ENCODE measurements at places on chromosomes 11 and 22. TPM values are rescaled to one million over a fixed set of nuclear protein-coding genes. Genes with fewer than 3 reads are reported as not detected.

DNA sequence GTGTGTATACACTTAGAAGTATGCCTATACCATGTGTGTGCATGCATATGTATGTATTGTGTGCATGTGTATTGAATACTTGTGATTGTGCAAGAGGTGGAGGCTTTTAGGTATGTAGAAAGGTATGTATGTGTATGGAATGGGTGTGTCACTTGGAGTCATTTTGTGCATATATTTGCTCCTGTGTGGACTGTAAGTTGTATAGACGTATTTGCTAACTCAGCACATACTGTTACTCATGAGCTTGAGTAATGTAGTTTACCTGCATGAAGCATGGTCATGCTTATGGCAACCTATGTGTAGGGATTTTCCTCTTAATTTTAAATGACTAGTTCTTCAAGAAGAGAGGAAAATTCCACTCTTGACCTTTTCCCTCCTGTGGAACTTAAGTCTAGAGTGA lies 507.6 kb upstream of the LARGE1 start:
- no peak for DNase-seq

GRCh38 chr11:4748438-4748837 lies 21.3 kb downstream of the OR51F1 start:
- no peak for DNase-seq

DNA sequence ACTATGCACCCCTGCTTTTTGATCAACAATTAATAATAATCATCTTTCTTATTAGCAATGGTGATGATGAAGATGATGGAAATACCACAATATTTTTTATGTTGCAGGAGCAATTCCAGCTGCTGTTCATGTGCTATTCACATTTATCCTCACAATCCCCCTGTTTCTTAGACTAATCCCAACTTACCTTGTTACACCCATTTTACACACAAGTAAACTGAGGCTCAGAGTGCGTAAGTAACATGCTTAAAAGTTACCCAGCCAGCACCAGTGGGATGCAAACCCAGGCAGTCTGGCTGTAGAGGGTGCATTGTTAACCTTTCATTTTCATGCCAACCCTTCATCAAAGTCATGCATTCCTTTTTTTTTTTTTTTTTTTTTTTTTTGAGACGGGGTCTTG lies 1.6 kb upstream of the CRYBA4 start:
- no peak for DNase-seq

Gene DGCR6
- total RNA-seq: 12.3 TPM

DNA sequence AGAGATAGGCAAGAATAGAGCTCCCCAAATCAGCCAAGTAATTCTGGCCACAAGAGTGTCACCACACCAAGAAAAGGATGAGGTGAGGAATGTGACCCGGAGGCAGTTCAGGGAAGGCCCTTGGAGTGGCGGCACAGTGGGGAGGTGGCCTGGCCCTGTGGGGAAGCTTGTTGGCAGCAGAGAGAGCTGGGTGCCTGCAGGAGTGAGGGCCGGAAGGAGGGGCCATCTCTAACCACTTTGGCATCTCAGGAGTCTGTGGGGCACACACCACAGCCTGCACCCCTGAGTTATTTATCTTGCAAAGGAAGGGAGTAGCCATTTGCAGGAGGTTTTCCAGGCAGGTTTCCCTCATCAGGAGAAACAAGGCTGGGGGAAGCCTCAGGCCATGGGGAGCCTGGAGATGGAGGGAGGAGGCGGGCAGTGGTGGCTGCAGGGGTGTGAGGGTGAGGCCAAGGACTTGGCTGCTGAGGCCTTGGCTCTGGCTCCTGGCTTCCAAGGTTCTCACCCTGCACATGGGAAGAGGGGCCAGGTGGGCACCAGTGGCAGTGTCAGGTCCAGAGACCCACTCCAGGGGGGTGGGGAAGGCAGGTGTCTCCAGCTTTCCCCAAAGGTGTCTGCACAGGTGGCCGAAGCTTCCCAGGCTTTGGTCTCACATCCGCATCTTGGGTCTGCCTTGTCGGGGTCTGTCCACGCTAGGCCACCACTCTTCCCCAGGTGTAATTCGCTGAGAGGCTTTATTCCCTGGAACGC lies 370.2 kb downstream of the CTTN start:
- DNase-seq: no peak

Gene SEPTIN3
- 130 TPM for total RNA-seq

Gene PGR
- total RNA-seq: 0.16 TPM

DNA sequence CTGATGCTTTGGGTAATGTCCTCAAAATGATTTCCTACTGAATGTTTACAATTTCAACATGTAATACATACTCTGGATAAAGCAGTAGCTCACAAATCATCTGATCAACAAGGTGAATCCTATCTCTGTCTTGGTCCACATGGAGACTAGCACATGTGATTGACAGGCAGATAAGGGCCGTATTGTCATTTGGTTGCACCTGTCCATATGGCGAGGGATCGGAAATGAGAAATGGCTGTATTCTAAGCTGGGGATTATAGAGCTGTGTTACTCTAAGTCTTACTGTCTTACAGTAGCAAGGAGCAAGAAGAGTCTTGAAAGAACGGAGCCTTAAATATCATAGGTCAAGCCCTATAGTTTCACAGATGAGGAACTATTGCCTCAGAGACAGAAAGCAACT lies 55.7 kb downstream of the APIP start:
- no peak for DNase-seq

Gene C11orf87
- total RNA-seq: 29.8 TPM

Gene NUMA1
- 129 TPM for total RNA-seq

DNA sequence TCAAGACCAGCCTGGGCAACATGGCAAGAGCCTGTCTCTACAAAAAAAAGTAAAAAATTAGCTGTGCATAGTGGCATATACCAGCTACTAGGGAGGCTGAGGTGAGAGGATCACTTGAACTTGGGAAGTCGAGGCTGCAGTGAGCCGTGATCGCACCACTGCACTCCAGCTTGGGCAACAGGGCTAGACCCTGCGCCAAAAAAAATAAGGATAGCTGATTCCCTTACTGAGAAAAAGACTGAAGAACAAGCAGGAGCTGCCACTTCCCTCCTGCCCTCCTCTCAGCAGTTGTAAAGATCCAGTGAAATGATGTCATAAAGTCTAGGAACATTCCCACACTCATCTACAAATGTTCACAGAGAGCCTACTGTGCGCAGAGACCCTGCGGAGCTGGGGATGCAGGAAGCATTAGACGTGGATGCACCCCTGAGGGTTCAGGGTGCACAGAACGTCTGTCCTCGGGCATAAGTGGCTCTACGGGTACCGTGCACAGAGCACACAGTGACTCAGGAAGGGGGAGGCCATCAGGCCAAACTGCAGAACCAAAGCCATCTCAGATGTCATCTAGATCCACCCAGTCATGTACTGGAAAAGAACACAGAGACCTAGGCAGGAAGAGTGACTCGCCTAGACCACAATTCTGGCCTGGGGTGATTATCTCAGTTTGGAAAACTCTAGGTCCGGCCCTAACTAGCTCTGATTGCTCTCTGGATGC lies 11.7 kb downstream of the SEC14L2 start:
- no peak for DNase-seq

GRCh38 chr22:26945565-26945964 lies 288.2 kb downstream of the MIAT start:
- DNase-seq: no peak

- no peak for DNase-seq
Observed at GRCh38 chr11:88357323-88358039, 19.9 kb upstream of the CTSC start.

Gene MIOX
- not detected for total RNA-seq

GRCh38 chr11:60607483-60607882 lies 91.9 kb upstream of the MS4A8 start:
- DNase-seq: no peak

Gene HOATZ
- not detected for total RNA-seq

Gene TRIM64
- not detected for total RNA-seq

- DNase-seq: no peak
Observed at GRCh38 chr11:111541254-111542061, 938 bp downstream of the LAYN start.

Gene E2F8
- total RNA-seq: 0.62 TPM

GRCh38 chr22:25081409-25081824 lies 118.2 kb upstream of the CRYBB3 start:
- no peak for DNase-seq

DNA sequence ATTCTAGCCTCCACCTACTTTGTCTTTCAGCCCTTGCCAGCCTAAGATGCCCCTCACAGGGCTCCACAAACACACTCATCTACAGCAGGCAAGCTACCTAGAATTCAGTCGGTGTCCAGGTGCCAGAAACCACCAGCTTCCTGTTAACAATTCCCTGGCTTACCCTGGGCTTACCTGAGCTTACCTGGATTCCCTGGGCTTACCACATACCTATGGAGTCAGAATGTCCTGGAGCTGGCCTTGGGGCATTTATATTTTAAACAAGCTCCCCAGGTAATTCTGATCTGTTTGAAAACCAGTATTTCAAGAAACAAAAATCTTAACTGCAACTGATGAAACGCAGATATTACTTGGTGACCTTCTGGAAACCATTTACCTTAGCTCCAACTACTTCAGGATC lies 123.6 kb downstream of the SLC1A2 start:
- no peak for DNase-seq

GRCh38 chr11:11731311-11732083 lies 109.7 kb upstream of the GALNT18 start:
- no peak for DNase-seq

Gene PTPN5
- total RNA-seq: 27.5 TPM

DNA sequence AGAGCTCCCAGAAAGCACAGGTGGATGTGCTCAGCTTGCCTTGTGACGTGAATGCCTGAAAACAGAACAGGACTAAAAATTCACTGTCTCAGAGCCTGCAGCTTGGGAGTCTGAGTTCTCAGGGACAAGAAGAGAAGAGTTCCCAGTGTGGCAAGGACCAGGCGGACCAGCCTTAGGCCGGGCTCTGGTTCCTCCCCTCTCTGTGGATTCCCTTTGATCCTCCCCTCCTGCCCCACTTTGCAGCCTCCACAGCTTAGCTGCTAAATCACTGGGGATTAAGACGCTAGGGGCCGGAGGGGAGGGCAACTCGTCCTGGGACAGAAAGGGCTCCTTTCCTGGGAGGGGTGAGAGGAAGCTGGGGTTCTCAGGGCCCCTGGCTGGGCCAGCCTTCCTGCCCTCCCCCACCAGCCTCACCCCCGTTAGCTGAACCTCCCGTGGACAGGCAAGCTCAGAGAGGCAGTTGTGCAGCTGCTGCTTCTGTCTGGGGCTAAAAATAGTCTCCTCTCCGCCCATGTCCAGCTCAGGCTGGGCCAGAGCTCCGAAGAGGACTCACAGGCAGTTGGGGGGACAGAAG lies 29.9 kb upstream of the JAM3 start:
- DNase-seq: peak; percentile 30

DNA sequence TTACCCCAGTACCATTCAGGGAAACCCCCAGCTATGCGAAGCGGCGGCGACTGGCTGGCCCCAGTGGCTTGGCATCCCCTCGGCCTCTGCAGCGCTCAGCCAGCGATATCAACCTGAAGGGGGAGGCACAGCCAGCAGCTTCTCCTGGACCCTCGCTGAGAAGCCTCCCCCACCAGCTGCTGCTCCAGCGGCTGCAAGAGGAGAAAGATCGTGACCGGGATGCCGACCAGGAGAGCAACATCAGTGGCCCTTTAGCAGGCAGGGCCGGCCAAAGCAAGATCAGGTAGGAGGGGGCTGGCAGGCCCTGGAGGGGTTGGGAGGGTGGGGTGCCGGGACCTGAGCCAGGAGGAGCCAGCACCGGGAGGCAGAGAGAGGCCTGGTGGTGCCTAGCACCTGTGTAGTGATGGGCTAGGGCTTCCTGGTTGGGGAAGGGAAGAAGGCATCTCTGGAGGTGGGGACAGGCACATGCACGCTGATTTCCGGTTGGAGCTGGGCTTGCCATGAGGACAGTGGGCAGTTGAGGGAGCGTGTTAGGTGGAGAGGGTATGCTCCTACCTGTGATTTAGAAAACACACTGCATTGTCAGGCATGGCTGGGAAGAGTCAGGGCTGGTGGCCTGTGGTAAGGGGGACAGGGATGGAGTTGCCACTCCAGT lies 22.3 kb downstream of the SHANK3 start:
- no peak for DNase-seq

DNA sequence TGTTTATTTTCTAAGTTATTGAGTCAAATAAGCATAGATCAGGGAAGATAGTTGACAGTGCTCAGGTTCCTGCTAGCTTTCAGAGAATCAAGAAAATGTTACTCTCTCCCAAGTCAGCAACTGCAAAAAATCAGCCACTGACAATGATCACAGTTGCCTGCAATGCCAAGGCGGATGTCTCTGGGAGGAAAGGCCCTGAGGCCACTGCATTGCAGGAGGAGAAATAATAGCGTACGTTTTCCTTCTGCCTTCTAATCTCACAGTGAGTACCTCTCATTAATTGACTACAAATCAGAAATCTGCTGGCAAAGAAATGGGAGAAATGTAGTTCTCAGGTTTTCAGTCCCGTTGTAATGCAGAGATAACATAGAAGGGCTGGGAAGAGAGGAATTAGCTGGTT lies 54.0 kb upstream of the SPON1 start:
- DNase-seq: no peak

Gene CD3E
- not detected for total RNA-seq

Gene DNAJB7
- total RNA-seq: not detected

GRCh38 chr11:27357250-27357649 lies 5.8 kb downstream of the CCDC34 start:
- DNase-seq: no peak

Gene DGCR2
- total RNA-seq: 68.0 TPM

Gene RAPSN
- total RNA-seq: not detected

Gene GUCY1A2
- total RNA-seq: 183 TPM

DNA sequence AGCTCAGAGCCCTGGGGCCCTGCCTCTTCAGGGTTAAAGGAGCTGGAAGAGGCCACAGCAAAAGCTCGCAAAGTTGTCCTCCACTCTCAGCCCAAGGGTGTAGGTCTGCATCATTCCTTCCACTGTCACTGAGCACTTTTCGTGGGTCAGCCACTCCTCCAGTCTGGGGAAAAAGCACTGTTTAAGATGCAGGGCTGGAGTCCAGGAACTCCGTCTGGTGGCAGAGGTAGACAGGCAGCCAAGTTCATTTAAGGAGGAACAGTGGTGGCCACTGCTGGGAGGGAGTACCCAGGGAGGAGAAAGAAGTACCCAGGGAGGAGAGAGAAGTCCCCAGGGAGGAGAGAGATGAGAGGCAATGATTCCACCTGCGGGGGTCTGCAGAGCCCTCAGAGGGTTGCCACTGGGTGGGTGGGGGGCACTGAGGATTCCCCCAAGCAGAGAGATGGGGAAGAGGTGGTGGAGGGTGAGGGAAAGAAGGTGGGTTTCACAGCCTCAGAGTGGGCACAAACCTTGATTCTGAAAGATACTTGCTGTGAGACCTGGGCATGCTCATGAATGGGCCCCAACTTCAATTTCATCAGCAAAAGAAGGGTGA lies 70.0 kb upstream of the B3GAT1 start:
- no peak for DNase-seq

GRCh38 chr11:34256626-34257025 lies 101.2 kb downstream of the ABTB2 start:
- no peak for DNase-seq

- no peak for DNase-seq
Observed at GRCh38 chr11:132744771-132745170, 787.5 kb downstream of the OPCML start.

- DNase-seq: no peak
Observed at GRCh38 chr11:61325649-61326414, 7.1 kb downstream of the DDB1 start.

GRCh38 chr11:109130910-109131309 lies 291.1 kb upstream of the C11orf87 start:
- DNase-seq: no peak

All from occipital lobe (tissue), 3 donors.